Fibroblast of skin of left biceps (primary cell): ENCODE measurements at places on chromosomes 1 and 21.

DNA sequence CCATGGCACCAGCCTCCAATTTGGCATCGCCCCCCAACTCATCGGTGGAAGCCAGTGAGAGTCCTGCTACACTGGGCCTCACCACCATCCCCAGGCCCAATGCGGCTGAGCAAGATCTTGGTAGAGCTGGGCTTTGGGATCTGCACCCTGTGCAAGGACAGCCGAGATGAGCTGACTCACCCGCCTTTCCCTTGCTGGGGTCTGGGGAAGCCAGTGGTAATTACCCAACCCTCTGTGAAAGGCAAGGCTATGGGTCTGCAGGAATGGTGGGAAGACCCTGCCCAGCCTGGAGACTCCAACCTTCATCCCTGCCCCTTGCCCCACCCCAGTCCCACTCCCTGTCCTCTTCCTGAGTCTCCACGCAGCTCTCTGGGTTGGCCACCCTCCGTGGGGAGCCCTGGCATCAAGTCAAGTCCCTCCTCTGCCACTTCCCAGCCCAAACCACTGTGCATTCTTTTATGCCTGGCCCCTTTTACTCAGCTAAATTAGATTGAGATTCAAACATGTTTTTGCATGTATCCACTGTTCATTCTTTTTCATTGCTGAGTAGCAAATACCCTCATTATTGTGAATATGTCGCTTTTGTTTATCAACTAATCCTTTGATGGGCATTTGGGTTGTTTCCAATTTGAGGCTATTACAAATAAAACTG, 8.8 kb downstream of the SMCP start:
- DNase-seq = no peak

DNA sequence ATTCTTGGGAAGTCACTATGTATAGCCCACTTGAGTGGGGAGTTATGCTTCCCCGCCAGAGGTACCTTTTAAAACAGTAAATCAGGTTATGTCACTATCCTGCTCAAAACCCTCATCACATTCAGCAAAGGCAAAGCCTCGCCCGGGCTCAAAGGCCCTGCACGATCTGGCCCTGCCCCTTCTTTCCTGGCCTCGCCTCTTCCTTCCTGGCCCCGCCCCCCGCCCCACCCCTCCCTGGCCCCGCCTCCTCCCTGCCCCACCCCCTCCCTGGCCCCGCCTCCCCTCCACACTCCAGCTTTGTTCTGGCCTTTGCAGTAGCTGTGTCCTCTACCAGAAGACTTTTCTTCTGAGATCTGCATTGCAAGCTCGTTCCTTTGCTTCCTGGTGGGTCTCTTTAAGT, 6.6 kb downstream of the LDLRAD2 start:
- no peak for DNase-seq

GRCh38 chr21:17513214-17514123, 626 bp downstream of the CXADR start:
- no peak for DNase-seq

DNA sequence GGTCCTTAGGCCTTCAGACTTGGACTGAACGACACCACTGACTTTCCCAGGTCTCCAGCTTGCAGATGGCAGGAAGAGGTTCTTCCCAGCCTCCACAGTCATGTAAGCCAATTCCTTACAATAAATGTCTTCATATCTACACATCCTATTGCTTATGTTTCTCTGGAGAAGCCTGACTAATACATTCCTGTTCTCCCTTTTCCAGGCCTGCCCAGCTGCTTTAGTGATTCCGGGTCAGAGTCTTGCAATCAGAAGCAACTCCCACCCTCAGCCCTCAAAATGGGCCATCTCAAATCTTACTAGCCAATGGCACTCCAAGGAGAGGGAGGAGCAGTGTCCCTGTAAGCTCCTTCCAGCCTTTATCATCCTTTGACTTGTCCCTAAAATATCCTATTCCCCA, 16.4 kb upstream of the CPT2 start:
- DNase-seq = peak; percentile 42

- no peak for DNase-seq
Observed at GRCh38 chr1:197306381-197307062, 38.5 kb downstream of the CRB1 start.

DNA sequence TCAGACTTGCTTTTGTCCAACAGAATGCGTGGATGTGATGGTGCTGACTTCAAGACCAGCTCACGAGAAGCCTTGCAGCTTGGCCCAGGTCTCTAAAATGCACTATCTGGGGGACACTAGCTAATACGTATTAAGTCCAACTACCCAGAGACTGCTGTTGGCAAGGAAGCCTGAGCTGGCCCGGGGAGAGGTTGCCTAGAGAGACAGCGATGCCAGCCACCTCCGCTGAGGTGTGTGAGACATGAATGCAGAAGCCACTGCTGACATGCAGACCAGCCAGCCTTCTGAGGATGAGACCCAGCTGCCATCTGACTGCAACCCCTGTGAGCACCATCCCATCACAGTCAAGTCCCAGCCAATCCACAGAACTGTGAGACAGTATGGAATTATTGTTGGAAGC, 32.5 kb downstream of the THAP3 start:
- no peak for DNase-seq

DNA sequence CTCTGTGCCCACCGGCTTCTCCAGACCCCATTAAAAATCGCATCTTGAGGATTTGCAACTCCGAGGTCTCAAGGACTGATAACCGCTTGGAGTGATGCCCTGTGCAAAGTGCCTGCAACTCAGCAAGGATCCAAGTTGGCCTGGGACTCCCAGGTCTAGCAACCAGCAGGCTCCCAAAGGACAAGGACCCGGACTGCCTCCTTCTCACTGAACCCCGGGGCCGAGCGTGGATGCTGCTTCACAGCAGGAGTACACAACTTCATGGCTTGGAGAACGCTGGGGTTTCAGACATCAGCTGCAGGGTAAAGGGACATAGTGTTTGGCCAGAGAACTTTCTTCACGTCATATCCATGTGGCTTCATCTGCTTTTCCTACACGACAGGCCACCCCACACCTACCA, 65.2 kb downstream of the ATP5PO start:
- no peak for DNase-seq

DNA sequence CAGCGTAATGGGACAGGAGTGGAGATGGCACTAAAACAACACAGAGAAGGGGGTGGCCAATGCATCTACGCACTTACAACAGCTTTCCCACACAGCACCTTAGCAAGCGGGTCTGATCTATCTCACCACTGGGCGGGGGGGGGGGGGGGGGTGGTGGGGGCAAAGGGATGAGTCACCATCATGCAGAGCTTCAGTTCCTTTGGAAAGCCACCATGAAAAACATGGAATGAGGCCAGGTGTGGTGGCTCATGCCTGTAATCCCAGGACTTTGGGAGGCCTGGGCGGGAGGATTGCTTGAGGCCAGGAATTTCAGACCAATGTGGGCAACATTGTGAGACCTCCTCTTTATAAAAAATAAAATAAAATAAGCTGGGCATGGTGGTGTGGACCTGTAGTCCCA, 47.2 kb downstream of the KLHDC7A start:
- DNase-seq = no peak

DNA sequence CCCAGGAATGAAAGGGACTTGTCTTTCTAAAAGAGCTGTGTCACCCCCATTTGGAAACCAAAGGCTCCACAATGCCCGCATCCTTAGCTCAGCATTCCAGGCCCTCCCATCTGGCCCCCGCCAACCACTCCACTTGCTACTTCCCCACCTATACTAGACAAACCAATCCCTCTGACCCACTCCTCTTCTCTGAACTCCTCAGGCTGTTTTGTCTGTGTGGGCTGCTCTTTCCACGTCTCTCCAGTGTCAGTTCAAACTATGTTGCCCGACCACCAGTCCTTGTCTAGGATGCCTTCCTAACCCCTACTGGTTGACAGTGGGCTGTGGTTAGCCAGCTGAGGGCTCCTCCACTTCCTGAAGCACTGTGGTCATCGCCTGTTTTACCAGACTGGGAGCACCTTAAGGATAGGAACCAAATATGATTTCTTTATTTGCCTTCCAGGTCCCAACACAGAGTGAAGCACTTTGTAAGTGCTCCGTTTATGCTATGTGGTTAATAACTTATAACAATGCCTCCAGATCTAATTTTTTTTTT, 8.1 kb upstream of the COA7 start:
- DNase-seq = no peak

DNA sequence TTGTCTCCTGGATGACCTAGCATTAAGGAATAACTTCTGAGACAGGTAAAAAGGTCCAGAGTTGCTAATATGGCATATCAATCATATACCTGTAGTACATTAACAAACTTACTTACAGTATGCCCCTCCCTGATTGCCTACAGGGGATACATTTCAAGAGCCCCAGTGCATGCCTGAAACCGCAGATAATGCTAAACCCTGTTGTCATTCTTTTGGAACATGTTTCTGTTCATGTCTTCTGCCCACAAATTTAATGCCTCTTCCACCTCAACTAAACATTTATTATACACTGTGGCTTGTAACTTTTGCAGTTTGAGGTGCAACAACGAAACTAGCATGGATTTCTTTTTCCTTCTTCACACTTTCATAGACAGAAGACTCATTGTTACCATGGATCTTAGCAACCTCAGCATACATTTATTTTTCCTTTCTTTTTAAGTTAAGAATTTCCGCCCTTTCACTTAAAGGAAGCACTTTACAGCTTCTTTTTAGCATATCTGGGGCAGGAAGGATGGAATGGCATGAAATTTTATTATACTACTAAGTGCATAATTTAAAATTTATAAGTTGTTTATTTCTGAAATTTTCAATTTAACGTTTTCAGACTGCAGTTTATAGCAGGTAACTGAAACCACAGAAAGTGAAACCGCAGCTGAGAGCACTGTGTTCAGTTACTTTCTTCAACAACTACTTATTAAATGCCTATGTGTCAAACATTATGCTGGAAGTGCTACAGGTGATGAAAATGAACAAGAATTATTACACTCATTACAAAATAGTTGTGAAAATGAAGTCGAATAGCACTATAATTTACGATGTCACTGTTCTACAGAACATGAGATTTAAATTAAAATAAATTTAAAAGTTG, 25.3 kb downstream of the F13B start:
- no peak for DNase-seq

DNA sequence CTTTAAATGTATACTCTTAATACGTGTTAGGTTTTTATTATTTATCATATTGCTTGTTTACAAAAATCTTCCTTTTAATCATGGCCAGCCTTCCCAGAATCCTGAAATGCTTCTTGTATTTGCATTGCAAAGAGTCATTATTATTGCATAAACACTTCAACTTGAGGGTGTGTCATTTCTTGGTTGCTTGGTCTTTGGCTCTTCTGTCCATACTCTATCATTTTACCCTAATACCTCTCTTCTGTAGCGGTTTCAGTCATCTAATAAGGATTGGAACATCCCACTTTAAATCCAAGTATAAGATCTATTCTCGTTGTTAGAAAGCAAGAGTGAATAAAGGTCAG, 200.6 kb upstream of the CACYBP start:
- DNase-seq = no peak

DNA sequence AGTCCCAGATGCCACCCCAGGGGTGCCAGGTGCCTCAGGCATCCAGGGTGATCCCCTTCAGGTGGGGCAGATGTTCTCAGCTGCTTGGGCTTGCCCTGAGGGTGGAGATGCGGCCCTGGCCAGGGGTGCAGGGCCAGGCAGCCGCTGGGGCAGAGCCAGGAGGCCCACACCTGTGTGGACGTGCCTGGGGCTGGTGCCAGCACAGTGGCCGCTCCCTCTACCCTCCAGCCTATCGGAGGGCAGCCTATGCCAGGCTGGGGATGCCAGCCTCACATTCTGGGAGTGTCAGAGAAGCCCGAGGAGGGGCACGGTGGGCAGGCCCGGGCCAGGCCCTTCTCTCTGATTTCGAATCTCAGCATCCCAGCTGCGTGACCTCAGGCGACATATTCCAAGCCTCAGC, 96.5 kb upstream of the WNT4 start:
- DNase-seq = no peak

GRCh38 chr1:231139125-231139649, 22.7 kb upstream of the TRIM67 start:
- DNase-seq = peak; percentile 62

- no peak for DNase-seq
Observed at GRCh38 chr1:3304246-3304645, 150.2 kb upstream of the ARHGEF16 start.

GRCh38 chr1:76802094-76802493, 65.2 kb upstream of the ST6GALNAC5 start:
- DNase-seq = no peak

GRCh38 chr1:17116643-17117042, 2.6 kb downstream of the PADI2 start:
- DNase-seq = no peak

GRCh38 chr1:228544921-228545591, 57.9 kb downstream of the RNF187 start:
- DNase-seq = no peak

DNA sequence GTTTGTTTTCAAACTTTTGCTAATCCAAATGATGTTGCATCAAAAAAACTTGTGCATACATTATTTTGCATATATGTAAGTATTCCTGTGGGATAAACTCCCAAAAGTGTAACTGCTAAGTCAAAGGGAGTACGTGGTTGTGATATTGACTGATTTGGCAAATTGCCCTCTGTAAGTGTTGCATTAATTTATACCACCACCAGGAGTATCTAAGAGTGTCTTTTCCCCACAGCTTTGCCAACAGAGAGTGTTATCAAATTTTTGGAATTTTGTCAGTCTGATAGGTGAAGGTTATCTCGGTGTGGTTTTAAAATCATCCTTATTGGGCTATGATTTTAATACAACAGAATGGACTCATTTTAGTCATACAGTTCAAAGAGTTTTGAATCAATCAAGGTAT, 30.1 kb upstream of the PARP1 start:
- DNase-seq = no peak

DNA sequence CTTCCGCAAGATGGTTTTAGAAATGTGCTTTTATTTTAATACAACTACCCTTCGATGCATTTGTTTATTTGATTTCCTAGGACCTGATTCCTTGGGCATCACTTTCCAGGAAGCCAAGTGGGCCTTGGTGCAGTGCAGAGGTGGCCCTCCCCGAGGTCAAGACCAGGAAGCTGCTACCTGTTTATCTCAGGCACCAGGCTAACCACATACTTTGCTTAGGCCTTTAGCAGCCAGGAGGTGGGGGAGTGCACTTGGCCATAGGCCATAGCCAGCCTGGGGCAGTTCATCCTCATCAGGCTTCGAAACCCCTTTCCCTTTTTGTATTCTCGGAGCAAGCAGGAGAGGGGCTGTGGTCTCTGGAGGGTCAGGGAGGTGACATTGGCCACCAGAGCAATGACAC, 45.4 kb downstream of the SMYD2 start:
- no peak for DNase-seq

DNA sequence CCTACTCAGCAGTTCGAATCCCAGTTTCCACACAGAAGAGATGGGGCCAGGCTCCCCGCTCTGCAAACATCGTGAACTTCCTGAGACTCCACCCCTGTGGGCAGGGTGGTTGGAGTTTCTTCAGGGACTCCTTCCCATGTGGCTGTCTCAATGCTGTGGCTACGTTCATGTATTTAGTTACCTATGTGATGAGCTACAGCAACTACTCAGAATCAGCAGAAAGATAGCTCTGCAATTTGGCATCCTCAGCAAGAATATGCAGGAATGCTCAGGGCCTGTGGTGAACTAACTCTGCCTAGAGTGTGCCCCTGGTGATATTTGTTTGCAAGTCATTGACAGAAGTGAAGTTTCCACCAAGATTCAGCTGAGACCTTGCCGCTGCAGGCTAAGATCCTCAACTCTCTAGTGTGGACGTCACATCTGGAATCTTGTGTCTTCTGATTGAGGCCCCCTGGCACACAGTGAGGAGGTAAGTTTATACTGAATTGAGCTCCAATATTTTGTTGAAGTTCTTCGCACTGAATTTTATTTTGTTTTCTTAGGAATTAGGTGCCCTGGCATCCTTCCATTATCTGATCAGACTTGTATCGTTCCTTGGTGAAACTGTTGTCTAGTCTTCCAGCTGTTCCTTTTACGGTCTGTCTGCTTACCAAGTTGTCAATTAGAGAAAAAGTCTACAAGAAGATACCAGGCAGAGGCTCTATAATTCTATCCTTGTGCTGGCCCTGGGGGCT, 8.2 kb upstream of the GLRX2 start:
- DNase-seq = no peak
